ENCODE measurements at places on chromosomes 4 and X.
A peak's percentile ranks its signal among the peaks of the same experiment; 100 is the strongest.

- no peak for DNase-seq
Measured at GRCh38 chr4:76339364-76339763, 32.8 kb downstream of the STBD1 start.

DNA sequence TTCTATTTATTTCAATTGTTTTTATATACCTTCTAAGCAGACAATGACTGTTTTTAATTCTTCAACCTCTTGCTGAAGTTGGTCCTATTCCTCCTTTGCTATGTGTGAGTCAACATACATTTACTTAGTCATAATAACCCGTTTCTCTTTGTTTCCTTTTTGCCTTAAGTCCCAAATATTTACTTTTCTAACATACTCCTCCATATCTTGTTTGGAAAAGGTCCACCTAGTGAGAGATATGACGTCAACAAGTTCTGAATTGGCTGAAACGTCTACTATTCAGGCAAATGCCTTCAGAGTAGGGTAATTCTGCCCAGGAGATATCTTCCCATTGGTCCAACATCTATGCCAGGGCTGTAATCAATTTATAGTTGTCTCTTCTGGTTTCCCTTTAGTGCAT, 179.3 kb upstream of the GEMIN8 start:
- DNase-seq: no peak

DNA sequence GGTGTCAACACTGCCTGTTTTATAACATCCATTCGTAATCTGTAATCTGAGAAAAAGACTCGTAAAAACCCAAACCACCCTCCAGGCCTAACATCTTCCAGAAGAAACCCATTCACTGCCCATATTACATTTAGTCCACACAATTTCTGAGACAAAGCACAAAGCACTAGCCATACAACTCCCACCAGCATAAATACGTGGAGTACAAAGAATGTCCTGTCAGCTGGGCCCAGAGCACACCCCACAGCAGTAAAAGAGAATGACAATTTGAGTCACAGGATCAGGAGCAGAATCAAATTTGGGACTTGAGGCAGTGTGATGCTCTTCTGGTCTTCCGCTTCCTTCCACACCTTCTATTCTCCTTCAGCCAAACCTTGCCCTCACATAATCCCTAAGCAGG, 6.8 kb downstream of the MECP2 start:
- no peak for DNase-seq

- peak; percentile 59 for DNase-seq
Measured at GRCh38 chr4:1410491-1411325, 4.5 kb upstream of the NKX1-1 start.

- DNase-seq: no peak
Measured at GRCh38 chr4:118114720-118115119, 80.4 kb downstream of the NDST3 start.

GRCh38 chrX:53990171-53990570, 54.1 kb downstream of the PHF8 start:
- DNase-seq: no peak

DNA sequence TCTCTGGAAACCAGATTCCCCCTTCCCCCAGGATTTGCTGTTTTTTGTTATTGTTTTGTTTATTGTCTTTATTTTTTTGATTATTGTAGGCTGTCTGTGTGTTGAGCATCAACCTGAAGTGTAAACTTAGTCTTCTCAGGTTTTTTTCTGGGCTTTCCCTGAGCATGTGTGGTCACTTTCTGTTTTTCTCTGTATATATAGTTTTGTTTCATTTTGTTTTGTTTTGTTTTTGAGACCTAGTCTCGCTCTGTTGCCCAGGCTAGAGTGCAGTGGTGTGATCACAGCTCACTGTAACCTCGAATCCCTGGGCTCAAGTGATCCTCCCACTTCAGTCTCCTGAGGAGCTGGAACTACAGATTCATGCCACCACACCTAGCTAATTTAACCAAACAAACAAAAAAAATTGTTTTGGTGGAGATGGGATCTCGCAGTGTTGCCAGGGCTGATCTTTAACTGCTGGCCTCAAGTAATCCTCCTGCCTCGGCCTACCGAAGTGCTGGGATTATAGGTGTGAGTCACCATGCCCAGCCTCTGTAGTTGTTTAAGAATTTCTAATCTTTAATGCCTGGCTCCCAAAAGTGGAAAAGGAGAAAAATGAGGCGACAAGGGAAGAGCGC, 9.1 kb downstream of the IL13RA1 start:
- no peak for DNase-seq

DNA sequence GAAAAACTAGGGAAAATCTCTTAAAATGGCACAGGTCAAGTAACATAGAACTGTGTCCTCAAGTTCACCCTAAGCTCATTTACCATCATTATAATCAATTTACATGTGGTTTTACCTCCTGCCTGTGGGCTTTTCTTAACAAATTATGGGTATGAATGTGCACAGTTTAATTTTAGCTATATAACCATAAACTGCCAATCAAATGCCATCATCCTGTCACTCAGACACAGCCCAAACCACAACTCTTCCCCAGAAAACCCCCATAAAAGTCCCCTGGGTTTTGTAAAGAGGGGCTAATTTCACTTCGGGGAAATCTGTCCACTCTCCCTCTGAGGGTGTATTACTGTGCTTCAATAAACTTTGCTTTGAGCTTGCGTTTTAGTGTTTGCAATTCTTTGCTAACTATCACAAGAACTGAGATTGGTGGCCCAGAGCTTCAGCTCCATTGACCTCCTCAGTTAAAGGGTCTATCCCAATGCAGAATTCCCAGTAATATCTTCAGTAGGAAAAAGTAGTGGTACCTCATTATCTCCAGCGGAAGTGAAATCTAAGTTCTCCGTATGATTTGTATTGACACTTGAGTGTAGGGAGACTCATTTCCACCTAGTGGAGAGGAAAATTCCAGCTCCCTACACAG, 394.6 kb downstream of the SPOCK3 start:
- DNase-seq: no peak

GRCh38 chr4:167232805-167233684, 1.2 kb downstream of the SPOCK3 start:
- no peak for DNase-seq

DNA sequence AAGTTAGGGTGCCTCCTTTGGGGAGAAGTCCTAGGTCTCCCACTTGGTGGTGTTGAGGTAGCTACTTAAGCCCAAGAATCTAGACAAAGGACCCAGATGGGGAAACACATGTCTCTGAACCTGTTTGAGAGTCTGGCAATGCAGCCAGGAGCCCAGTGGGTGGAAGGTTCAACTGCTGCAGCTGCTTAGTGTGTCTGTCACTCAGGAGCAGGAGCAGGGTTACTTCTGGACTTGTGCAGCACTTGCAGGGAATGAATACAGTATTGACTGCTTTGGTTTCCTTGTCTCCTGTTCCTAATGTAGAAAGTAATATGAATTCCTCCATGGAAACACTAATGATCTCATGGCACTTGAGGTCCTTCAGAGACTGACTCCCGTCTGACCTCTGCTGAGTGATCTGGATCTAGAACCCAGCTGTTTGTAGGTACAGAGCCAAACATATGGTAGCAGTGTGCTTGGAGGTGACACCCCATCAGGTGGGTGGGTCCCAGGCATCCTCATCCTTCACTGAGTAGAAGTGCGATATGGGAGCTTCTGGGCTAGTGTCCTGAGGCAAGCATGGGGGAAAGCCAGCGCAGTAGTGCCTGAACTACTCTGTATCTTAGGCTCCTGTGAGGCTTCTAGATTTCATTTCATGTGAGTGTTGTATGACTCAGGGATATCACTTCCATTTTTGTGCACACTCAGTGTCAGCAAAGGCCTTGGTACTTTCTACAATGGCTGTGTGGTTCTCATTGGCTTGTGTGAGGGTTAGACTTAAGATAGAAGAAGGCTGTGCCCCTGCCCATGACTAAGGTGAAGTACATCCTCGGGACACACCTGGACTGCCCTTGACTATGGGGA, 85.0 kb upstream of the WDR1 start:
- DNase-seq: no peak

DNA sequence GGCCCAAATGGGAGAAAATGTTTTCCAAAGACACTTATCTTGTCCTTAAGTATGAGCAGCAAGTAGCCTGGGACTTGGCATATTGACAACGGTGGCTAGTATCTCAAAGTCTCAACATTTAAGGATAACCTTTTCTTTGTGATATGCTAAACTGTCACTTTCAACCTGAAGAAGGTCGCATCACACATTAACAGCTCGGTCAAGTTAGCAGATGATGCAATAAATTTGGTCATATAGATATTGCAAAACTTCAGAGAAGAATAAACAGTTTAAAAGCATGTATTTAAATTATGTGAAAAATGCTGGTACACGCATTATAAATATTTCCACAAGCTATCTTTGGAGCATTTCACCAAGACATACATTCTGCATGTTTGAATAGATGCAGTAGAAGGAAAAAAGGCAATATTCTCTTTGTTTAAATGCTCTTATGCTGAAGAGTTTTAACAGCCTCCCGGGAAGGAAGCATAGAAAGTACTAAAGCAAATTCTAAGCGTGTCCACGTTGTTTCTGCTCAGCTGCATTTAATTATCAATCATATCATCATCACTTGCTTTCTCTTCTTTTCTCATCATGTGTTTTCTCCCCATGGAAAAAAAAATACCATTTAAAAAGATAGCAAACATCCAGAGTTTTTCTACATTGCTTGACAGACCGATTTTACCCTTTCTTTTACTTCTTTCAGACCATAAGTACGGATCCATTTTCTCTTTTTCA, 24.2 kb downstream of the ARHGAP6 start:
- DNase-seq: no peak

- DNase-seq: no peak
Measured at GRCh38 chrX:46715530-46715929, 43.4 kb downstream of the SLC9A7 start.

- DNase-seq: no peak
Measured at GRCh38 chr4:29046781-29047180, 1673.4 kb upstream of the PCDH7 start.

DNA sequence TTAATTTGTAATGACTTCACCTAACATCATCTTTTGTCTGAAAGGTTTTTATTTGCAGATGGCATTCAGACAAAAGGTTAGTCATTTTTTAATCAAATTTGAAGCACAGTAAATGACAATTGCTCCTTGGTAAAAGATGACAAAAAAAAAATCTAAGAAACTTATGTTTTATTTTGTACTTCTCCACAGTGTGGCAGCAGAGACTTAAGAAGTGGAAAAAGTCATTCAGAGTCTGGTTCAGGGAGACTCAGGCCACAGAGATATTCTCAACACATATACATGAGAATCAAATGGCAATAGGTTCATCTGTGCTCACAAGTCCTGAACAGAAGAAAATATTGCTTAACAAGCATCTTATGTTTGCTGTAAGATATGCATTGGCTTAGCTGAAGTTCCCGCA, 436.2 kb downstream of the KCNIP4 start:
- DNase-seq: peak; percentile 56

DNA sequence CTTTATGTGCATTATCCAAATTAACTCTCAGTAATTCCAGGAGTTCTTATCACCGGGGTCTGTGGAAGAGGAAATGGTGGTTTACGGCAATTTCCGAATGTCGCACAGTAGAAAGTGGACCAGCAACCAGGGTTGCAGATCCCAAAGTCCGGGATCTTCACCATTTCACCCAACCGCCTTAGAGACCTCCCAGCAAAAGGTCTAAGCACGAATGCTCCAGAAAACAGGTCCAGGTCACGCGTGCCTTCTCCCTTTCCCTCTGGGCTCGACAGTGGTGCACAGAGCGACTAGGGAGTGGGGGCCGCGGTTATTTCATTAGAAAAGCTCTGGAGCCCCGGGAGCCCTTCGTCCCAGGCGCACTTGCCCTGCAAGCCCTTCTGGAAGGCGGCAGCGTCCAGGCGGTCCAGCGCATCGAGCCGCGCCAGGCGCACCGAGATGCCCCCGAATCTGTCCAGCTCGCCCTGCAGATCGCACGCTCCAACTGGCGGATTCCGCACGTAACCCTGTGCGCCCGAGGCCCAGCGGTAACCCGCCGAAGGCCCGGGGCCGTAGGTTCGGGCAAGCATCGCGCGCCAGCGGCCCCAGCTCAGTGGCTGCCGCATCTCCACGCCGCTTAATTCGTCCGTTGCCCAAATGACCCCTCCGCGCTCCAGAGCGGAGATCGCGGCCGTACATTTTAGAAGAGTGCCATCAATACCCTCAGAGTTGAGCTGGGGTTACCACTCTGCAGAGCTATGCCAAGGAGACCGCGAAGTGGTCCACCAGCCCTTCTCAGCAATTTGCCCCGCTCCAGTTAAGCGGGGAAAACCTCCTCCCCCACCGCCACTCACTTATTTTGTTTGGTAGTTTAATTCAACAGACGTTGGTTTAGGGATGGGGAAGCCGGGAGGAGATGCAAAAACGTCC, at the start of gene NUDT6:
Gene NUDT6 (minus strand): TSS at position 627 of the 906 bp plus-strand sequence. CDS start 25 bp downstream, at position 602.
- DNase-seq: peak; percentile 67

GRCh38 chrX:125769628-125770027, 396.5 kb downstream of the DCAF12L2 start:
- DNase-seq: no peak

- DNase-seq: peak; percentile 49
Measured at GRCh38 chrX:16666541-16666940, 16.6 kb downstream of the S100G start.

GRCh38 chr4:156958276-156959074, 13.1 kb downstream of the PDGFC start:
- no peak for DNase-seq

GRCh38 chrX:21943460-21944135, 3.1 kb downstream of the SMS start:
- DNase-seq: peak; percentile 66

DNA sequence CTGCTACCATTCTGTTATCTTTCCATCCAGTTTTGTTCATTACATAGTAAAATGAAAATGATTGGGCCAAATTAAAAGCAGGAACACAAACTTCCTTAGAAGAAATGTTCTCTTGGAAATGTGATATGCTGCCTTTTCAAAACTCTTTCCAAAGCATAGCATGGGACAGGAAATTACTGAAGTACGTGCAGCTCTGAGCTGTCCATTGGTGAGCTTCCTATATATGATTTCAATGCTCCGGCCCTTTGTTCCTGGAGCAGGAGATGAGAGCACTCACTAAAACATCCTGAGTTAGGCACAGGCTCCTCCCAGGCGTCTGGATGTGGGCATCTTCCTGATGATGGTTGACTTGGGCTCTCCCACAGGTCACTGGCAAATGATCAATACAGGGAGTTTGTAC, 33.0 kb upstream of the ANXA3 start:
- no peak for DNase-seq

DNA sequence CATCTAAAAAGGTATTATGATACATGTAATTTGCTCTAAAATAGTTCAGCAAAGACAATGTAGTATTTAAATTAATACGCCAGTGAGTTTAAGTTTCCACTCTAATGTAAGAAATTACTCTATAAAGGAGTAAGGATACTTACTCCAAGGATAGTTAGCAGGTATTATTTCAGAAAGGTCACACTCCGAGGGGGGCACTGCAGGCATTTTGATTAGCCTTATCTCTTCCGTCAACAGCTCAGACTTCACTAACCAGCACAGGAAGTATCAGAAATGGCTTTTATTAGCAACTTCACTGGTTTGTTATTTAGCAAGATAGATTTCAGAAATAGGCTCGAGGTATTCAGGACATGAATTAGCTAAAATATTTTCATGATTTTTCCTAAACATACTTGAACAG, 127.0 kb downstream of the COX18 start:
- peak; percentile 7 for DNase-seq

DNA sequence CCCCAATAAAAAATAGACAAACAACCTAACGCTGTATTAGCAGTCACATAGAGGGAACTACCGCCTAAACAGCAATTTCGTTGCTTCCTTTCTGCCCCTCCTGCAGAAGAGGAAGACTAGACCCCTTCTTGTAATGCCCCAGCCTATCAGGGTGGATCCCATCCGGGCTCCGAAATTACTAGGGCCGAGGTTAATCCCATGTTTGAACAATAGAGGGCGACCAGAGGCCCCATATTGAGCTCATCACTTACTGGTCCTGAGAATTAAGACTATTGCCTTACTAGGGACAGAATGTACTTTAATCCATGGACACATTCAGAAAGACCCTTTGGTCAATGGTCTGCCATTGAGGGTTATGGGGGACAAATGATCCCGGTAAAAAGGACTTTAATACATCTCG, 11.8 kb upstream of the ZNF630 start:
- DNase-seq: peak; percentile 16
